Activated naive CD4-positive, alpha-beta T cell (primary cell): ENCODE measurements at places on chromosomes 11 and 22.

DNA sequence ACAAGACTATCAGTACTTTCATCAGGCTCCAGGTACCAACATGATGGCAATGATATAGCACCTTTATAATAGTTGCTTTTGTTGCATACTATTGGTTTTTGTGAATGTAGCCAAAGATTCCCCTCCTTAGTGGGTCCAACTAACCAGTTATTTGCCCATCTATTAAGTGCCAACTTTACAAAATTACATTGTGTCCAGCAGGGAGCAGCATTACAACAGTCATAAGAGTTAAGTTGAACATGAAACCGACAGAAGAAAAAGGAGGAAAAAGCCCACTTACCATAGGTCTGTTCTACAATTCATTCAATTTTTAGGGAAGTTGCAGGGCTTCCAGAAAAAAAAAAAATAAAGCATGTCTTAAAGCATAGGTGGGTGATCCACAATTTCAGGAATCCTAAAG is 21.6 kb downstream of the IMMP1L start:
- DNase-seq, result no peak

DNA sequence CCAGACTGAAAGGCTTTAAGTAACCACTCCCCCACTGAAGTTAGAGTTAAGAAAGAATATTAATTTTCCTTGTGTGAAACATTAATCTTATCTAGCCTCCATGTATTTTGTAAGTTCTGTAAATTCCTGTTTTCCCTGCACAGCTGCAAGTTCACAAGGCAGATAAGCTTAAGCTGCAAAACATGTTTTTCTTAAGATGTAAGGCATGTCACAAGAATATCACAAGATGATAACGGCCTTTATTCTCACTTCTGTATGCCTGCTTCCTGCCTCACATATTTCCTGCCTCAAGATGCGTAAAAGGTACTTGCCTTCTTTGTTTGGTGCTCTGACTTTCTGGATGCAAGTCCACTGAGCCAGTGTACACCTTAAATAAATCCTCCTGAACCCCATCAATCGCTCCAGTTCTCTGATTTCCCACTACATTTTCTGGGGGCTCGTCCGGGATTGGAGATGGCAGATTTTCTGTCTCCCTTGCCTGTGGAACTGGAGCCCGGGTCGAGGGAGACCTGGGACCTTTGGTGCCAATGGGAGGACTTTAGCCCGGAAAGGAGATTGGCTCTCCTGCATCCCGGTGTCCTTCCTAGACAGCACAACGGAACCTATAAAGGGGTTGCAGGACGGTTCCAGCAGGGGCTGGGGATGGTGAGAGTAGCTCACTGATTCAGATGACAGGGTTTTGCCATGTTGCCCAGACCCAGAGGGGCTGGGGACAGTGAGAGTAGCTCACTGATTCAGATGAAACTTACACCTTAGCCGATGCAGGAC is 30.2 kb downstream of the PPARA start:
- no peak for DNase-seq

DNA sequence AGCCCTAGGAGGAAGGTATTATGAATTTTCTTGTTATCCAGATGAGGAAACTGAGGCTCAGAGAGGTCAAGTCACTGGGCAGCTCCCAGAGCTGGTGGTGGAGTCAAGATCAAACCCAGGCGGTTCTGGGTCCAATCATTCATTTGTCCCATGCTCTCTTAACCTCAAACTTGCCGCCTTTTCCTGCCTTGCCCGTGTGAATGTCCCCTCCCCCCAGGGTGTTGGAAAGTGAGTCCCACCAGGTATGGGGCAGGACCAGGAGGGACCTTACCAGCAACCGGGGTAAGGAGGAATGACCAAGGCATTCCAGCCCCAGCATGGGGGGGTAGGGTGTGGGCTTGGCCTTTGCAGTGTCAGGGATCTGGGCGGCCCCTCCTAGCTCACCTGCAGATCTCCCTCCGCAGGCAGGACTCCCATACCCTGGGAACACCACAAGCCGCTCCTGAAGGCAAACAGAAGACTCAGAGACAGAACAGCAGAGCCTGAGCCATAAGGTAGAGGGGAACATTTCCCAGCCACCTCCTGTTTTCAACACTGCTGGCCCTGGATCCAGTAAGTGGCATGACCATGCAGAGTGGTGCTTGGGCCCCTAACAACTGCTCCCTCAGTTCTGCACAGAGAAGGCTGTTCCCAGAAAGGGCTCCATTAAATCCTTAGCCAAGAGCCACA is 41.2 kb upstream of the SYT7 start:
- DNase-seq, result no peak

GRCh38 chr11:75273411-75274391 is 33.1 kb downstream of the TPBGL start:
- no peak for DNase-seq

GRCh38 chr11:133354069-133354468 is 178.2 kb downstream of the OPCML start:
- DNase-seq, result no peak

- DNase-seq, result no peak
Measured at GRCh38 chr22:32991353-32992101, 66.7 kb downstream of the SYN3 start.

- no peak for DNase-seq
Measured at GRCh38 chr22:37012262-37012904, 6.9 kb downstream of the TST start.
